Fibroblast of skin of abdomen (primary cell): ENCODE measurements at places on chromosomes 16 and 17.

DNA sequence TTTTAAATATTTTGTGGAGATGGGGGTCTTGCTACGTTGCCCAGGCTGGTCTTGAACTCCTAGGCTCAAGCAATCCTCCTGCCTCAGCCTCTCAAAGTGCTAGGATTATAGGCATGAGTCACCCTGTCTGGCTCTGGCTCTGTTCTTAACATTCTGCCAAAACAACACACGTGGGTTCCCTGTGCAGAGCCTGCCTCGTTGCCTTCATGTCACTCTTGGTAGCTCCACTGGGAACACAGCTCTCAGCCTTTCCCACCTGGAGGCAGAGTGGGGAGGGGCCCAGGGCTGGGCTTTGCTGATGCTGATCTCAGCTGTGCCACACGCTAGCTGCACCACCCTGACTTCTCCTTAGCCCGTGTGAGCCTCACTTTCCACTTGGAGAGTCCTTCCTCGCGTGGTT lies 19.3 kb downstream of the CRISPLD2 start:
- DNase-seq = peak; percentile 72

DNA sequence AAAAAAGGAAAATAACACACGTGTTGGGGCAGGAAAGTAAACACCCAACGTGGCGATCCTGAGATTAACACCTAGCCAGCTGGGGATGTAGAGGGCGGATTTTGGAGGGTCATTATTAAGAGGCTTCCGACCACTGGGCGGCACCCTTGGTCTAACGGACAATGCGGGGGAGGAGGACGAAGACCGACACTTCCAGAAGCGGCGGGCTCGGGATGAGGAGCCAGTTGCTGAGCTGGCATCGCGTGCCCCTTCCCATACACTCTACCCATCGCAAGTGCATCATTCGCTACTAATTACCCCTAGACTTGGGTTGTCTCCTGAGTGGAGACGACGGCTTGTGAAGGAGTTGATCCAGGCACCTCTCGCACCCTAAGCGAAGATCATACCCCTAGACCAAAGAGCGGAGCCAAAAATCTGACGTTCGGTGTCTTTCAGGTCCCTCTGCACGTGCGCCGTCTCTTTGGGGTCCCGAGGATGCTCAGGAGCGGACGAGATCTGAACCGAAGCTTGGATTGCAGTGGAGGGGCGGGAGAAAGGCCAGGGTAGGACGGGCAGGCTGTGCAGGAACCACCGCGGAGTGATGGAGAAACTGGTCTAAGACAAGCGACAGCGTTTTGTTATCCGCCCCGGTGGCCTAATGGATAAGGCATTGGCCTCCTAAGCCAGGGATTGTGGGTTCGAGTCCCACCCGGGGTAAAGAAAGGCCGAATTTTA lies 17.6 kb downstream of the ZNF213 start:
- peak; percentile 93 for DNase-seq

DNA sequence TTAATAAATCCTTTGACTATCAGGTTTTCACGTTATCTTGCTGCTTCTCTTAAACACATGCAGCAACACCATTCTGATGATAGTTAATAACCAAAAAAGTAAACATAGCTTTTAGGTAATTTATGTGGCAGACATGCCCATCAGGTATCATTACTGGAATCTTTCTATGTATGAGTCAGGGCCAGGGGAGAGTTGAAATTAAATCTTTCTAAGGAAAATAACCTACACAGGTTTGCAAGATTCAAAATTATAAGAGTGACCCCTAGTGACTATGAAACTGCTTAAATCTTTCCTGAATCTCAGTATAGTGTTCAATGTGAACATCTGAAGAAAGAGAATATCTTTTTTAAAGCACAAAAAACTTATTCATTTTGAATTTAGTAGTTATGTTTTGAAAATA lies 666.6 kb downstream of the CDH11 start:
- DNase-seq = peak; percentile 62

DNA sequence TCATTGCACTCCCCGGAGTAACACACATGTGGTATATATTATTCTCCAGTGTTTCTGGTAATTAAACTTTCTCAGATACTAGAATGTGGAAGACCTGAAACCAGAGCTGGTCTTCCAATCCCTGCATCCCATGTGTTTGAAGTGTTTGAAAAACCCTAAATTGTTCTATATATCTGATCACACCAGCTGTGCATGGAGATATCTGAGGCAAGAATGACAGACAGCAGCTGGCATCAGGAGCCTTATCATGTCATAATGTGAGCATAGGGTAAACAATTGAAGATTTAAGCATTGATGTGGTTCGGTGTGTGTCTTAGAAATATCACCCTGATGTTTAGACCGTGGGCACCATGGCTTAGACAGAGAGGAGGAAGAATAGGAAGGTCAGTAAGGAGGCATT lies 251.0 kb downstream of the CDH11 start:
- peak; percentile 30 for DNase-seq

DNA sequence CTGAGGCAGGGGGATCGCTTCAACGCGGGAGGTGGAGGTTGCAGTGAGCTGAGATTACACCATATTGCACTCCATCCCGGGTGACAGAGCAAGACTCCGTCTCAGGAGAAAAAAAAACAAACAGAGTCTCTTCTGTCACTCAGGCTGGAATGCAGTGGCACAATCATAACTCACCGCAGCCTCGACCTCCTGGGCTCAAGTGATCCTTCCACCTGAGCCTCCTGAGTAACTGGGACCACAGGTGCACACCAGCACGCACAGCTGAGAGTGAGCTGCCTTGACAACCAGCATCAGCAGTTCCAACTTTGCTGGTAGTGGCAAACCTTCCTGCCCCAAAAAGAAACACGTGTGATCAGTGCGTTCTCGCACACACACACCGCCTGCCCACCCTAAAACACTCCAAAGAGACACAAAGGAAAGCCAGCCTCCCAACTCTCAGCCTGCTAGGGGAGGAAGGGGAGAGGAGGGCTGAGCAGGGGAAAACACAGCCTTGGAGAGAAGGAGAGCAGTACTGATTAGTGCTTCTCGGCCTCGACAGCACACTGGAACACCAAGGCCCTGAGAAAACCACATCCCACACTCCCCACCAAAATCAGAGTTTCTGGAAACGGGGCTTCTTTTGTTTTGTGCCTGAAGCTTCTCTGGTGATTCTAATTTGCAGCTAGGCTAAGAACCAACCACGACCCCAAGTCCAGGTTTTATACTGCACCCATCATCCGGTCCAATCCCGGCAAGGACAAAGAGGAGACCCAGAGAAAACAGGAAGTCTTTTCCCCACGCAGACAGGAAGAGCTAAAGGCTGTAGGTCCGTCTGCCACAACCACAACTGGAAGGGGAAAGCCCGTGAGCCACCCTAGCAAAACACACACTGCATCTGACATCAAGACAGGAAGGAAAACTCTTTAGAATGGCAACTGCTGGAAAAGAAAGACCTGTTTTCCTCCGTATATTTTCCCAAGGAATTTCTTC lies 28.8 kb downstream of the ZCCHC14 start:
- peak; percentile 63 for DNase-seq

GRCh38 chr16:64445649-64446048 lies 676.2 kb downstream of the CDH11 start:
- DNase-seq = no peak

DNA sequence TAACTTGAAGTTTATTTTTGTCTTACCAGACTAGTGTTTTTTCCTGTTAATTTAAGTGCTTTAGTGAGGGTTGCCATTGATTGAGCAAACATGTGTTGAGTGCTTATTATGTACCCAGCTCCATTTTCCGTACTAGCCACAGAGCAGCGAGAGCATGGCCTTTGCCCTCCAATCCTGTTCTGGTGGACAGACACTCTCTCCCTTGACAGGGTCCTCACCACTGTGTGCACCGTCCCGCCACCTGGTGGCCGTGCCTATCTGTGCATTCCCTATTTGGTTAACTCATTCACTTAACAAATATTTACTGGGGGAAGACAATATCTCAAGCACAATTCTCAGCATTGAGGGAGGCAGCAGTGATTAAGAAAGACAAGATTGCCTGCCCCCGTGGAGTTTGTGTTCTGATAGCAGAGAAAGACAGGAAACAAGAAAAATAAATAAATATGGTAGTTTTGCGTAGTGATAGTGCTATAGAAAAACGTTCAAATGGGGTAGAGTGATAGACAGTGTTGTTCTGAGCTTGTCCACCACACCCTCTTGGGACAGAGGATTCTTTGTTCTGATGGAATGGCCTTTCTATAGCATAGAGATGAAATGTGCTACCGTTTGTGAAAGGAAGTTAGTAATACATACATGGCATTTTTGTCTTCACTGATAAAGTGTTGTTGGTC lies 13.0 kb downstream of the CDH13 start:
- DNase-seq = peak; percentile 57

- DNase-seq = no peak
These were observed 9.9 kb downstream of the ACSM3 start for GRCh38 chr16:20773679-20774078.

- no peak for DNase-seq
These were observed 1.5 kb upstream of the OVCA2 start for GRCh38 chr17:2040219-2040827.

- DNase-seq = no peak
These were observed 24.8 kb downstream of the KRT23 start for GRCh38 chr17:40912486-40913210.
